ENCODE measurements at places on chromosomes 5 and 9. TPM values are rescaled to one million over a fixed set of nuclear protein-coding genes. Genes with fewer than 3 reads are reported as not detected.

SEMA4D gene
- total RNA-seq = 265 TPM

FIBCD1 gene
- not detected for total RNA-seq

PCDHB5 gene
- not detected for total RNA-seq

CRB2 gene
- total RNA-seq = not detected

PRUNE2 gene
- total RNA-seq = not detected

ICE1 gene
- 31.3 TPM for total RNA-seq

SLC25A48 gene
- total RNA-seq = not detected

RNF183 gene
- total RNA-seq = not detected

SEC24A gene
- total RNA-seq = 20.5 TPM

ACOT12 gene
- not detected for total RNA-seq

FREM1 gene
- not detected for total RNA-seq

BTNL8 gene
- not detected for total RNA-seq

PDLIM7 gene
- 27.3 TPM for total RNA-seq

ARL10 gene
- 11.6 TPM for total RNA-seq

GABBR2 gene
- total RNA-seq = not detected

KIF24 gene
- total RNA-seq = 7.9 TPM
